ENCODE measurements at places on chromosomes 3 and 15.

DNA sequence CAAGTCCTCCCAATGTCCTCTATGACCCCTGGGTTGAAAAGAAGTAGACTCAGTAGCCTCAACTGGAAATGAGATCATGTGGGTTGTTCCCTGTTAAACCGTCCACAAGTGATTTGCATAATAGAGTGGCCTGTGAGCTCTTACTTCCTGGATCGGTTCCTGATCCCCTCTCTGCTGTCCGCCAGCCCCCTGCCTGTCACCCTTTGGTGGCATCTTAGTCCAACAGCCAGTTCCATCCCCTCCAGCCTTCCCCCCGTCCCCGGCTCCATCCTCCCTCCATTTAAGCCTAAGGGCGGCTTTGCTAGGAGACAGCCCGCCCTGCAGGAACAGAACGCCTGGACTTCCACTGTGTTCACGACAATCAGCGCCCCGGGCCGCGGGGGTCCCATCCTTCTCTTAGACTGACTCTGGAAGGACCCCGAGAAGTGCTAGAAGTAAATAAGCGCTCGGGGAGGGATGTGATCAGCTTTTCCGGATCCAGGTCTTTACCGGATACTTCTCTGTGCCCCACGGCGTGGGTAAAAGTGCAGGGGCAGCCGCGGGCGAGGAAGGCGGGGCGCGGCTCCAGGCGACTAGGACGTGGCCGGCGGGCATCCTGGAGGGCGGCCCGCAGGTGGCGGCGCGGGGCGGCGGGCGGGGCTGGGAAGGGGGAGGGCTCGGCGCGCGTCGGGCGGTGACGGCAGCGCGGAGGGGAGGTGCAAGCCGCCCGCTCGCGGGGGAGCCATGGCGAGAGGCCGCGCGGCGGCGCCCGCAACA lies 51.2 kb upstream of the ULK4 start:
- peak; percentile 51 for DNase-seq

DNA sequence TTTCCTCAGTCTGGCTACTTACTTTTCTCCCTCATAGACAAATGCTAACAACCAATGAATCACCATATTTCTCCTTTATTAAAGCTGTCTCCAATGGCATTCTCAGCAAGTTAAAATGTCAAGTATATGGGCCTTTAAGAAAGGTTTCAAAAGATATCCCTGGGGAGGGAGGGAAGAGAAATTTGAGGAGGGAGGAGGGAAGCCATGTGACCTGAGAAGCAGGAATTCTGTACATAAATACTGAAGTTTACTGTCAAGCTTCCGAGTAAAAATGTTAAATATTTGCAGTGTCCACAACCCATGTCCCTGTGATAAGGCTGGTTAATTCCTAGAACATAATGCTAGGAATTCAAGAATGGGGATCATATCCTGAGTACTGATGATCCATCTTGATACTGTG lies 175.9 kb downstream of the CNTN4 start:
- DNase-seq: no peak

DNA sequence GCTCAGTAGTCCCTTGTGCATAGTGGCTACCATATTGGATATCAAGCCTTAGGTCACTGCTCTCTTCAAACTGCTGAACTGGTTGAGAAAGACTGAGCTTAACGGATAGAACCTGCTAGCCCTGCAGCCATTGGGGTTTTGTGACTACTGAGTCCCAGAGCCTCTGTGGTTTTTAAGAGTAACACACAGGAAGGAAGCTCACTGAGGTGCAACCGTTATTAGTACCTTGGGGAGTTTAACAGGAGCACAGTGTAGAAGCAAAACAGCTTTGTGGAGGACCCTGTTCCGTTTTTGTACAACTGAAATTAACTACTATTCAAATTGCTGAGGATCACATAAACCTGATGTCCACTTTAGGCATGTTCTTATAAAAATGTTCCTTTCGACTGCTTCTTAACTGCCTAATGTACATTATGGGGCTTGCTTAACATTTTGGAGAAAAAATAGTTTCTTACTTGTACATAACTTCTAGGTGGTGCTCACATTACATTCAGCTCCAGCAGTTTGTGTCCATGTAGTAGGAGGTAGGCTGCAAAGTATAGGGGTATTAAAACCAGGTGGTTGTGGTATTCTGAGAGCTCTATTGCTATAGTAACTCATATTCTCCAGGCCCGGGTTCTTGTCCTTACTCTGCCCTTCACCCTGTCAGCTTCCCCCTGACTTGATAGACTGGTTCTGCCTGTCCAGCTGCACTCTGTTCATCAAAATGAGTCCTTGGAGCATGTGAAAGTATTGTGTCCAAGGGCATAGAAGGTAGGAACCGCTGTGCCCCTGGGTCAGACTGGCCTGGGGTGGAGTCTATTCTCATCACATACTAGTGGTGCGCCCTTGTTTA lies 17.3 kb downstream of the PXK start:
- no peak for DNase-seq

- no peak for DNase-seq
These were observed 11.2 kb upstream of the P2RY1 start for GRCh38 chr3:152823781-152824180.

DNA sequence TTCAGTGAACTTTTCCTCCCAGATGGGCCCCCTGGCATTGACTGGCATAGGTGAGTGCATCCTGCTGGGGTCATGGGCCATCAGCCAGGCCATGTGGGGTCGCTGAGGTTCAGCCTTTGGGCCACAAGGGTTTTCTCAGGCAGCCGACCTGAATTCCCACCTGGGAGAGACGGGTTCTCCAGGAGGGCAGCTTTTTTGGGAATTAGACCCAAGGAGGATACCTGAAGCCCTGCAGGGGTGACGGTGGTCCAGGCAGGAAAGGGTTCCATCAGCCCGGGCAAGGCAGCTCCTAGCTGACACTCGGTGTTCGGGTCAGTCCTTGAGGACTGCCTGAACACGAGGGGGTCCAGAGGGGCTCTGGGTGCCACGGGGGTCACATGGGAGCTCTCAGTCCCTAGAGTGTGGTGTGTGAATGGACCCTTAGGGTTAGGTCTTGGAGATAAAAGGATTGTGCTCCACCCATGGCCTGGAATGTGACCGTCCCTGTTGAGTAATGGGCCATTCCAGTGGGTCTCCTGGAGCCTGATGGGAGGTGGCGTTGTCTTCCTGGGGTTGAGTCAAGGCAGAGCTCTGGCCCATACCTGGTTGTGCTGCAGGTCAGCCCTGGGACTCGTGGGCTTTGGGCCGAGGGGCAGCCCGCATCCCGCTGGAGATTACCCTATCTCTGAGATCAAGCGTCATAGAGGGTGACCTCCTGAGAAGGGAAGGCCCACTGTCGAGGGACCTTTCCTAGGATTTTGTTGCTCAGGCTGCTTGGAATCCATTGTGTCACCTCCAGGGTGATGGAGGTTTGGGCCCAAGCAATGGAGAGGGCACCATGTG lies 192.8 kb downstream of the UBE3A start:
- DNase-seq: peak; percentile 4

GRCh38 chr3:115808816-115809215 lies 185.5 kb downstream of the GAP43 start:
- no peak for DNase-seq

GRCh38 chr3:59443618-59444293 lies 393.9 kb upstream of the CFAP20DC start:
- no peak for DNase-seq

- DNase-seq: no peak
These were observed 3.6 kb upstream of the LPCAT4 start for GRCh38 chr15:34370643-34371042.

DNA sequence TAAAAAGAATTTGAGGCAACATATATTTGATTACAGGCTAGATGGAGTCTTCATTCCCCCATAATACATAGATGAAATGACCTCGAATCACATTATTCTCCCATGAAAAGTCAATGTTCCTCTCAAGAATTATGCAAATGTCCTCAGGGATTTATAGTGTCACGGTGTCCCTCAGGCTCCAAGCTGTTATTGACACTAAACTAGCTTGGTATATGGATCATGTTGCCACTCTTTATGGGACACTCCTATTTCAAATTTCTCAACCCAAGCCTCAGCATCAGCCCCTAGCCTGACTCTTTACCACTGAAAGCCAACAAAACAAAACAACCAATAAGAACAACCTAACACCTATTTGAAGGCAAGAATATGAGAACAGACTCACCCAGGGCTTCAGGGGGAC lies 139.8 kb downstream of the TPRG1 start:
- DNase-seq: no peak

- no peak for DNase-seq
These were observed 29.5 kb upstream of the ZBBX start for GRCh38 chr3:167409611-167410010.

DNA sequence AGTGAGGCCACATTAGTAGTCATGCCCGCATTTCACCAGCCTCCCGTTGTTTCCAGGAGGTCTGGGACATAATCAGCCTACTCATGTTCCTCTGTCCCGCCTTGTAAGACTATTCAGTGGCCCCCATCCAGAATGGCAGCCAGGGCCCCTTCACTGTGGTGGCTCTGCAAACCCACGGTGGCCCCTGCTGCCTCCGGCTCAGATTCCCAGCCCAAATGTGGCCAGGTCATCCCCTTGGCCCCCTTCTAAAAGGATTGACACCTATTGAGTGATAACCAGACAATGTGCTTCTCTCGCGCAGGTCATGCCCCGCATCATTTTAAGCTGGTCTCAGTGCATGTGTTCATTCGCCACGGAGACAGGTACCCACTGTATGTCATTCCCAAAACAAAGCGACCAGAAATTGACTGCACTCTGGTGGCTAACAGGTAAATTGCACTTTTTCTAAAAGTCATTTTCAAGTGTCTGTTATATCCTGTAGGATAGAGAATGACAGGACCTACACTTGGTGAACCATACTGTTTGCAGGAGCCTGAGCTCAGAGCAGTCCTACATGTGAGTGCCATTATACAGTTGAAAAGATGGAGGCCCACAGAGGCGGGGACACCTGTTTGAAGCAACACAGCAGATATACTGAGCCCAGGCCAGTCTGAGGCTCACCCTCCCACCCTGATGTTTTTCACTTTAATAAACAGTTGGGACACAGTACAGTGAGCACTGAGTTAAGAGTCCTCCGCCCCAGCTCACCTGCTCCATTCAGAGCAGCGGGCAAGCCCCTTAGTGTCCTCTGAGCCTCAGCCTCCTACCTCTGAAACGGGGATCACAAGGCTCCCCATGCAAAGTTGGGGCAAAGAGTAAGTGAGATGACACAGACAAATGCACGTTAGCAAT lies 47.7 kb downstream of the PXYLP1 start:
- DNase-seq: no peak

- no peak for DNase-seq
These were observed 57.1 kb downstream of the SLC7A14 start for GRCh38 chr3:170528726-170529125.

GRCh38 chr3:128577711-128578110 lies 72.9 kb downstream of the RPN1 start:
- no peak for DNase-seq

GRCh38 chr3:126558336-126559071 lies at the start of gene C3orf22:
Gene C3orf22, minus strand, starts transcription at chr3:126558932. Its CDS starts 5,542 bp downstream, at chr3:126553390.
- peak; percentile 5 for DNase-seq

DNA sequence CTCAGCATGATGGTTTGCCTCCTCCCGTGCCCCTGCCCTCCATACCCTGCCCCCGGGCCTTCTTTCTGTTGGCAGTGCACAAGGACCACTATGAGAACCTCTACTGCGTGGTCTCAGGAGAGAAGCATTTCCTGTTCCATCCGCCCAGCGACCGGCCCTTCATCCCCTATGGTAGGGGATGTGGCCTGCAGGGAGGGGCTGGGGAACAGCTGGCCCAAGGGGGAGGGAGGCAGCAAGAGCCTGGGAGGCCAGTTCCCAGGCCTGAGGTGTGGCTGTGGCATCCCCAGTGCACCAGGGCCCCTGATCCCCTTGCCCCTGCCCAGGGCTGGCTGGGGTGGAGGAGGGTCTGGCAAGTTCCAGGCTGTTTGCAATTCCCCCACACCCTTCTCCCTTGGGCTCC lies 2.6 kb upstream of the PLA2G4B start:
- no peak for DNase-seq

DNA sequence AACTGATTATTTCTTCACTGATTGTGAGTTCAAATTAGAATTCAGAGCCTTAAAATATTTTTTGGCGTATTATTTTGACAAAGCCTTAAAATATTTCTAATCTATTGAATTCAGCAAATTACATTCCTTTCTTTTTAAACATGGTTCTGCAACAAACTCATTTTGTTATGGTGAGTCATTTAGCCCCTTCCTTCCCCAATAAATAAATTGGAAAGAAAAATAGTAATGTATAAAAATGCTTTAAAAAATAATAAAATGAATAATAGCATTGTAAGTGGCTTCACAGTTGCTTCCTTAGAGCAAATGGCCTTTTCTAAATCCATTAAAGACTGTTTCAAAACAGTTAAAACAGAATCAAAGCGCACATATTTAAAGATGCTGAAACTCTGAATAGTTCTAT lies 12.1 kb downstream of the CSNK1G1 start:
- DNase-seq: no peak

- DNase-seq: no peak
These were observed 540.4 kb downstream of the EDEM1 start for GRCh38 chr3:5727743-5728484.

GRCh38 chr3:115943579-115943978 lies 320.3 kb downstream of the GAP43 start:
- DNase-seq: no peak

GRCh38 chr3:150567328-150567727 lies 20.7 kb downstream of the EIF2A start:
- no peak for DNase-seq

Data from activated CD4-positive, alpha-beta T cell treated with anti-CD3 and anti-CD28 coated beads for 1 hour (primary cell).